Astrocyte of the cerebellum (primary cell): ENCODE measurements at places on chromosomes 6 and 20.

DNA sequence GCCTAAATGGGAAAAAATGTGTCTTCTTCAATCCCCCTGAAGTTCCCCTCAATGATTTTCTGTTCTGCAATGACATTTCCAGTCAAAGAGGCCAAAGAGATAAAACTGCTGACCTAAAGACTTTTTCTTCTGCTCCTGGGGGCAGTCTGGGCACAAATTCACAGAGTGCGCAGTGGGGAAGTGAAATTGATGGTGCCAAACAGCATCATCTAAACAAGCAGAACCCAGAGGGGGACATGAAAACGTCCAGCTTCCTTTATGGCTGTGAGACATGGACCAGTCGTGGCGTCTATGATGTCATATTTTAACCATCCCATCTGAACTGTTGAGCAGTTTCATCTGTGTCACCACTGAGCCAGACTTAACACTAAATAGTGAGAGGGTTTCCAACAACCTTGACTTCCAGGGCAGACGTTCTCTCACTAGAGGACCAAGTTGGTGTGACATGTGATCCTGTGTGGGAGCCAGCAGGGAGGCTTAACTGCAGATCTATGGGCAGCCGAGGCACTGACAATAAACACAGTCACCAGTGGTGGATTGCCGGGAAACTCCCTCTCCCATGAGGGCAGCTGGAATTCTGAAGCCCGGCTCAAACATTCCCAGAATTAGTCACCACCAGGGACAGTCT, 12.4 kb downstream of the SCML4 start:
- DNase-seq = no peak

- DNase-seq = no peak
These were observed 295.7 kb downstream of the C6orf118 start for GRCh38 chr6:165013701-165014100.

DNA sequence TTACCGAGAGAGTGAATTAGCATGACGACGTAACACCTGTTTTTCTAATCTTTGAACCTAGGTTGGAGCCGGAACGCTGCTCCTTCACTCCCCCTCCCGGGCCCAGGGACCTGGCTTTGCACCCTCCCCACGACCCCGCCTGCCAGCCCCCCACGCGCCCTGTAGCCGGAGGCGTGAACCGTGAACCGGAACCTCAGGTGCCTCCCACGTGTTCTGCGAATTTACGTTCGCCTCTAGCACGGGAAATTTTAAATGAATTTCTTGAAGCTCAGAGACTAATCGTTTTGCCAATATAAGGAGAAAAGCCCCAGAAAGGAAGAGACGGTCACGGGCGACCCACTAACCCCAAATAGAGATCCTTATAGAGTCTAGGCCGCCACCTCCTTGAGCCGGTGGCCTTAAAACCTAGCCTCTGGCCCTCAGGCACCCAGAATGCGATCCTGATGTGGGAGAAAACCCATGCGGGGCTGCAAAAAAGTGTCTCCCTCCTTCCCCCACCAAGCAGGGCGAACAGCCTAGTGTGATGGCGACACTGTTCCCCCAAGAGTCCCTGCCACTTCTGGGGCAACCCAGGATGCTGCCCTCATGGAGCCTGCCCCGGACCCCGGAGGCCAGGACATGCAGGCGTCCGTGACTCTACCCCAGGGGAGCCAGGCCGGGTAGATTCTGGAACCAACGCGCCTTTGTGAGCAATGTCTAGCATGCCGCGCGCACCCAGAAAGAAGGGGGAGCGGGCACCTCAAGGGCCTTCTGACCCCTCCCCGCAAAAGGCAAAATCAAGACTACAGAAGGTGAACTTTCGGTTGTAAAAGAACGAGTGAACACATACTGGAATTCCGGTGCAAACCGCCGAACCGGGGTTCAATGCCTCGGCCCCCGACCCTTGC, 2.7 kb upstream of the SIM1 start:
- no peak for DNase-seq

- peak; percentile 9 for DNase-seq
These were observed 641.6 kb downstream of the HACE1 start for GRCh38 chr6:104218116-104218515.

GRCh38 chr6:52573295-52573694, 3.6 kb downstream of the TRAM2 start:
- no peak for DNase-seq

DNA sequence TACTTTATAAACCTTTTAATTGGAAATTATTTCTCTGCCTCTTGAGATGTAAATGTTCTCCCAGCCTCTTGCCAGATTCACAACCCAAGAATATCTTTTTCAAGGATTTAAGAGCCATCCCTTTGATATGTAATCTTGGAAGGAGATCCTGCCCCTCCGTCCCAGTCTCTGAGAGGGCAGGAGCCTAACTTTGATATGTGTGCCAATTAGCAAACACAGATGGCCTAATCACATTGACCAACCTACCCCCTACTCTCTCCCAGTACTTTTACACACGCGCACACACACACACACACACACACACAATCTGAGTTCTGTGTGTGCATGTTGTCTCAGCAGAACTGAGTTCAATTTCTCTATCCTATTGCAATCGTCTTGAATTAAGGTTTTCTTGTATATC, 623.8 kb downstream of the PHF3 start:
- DNase-seq = no peak

GRCh38 chr6:133241901-133242636, 912 bp downstream of the EYA4 start:
- DNase-seq = no peak

DNA sequence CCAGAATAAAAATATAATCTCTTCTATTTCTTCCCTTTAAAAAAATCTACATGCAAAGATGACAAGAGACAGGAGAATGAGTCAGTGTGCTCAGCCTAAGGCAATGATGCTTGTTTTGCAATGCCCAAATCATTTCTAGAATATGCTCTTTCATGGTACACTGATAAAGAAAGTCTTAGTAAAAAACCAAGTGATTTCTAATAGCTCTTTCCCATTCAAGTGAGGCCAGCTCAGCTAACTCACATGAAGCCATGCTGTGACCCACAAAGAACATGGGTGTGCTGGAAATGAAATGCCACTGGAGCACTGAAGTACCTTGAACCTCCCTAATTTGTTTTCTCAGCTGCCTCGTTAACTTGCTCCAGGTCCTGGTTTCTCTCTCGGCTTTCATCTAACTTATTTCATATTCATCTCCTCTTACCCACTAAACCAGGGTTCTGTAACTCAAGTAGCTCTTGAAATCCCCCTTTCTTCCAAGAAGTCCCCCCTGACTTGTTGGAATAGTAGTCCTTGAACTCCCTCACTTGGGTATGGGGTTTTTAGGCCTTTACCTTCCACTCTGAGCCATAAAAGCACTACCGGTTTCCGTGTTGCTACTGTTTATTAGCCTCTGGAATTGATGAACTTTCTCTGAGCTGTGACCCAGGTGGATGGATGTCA, 92.7 kb downstream of the IRF4 start:
- DNase-seq = no peak

DNA sequence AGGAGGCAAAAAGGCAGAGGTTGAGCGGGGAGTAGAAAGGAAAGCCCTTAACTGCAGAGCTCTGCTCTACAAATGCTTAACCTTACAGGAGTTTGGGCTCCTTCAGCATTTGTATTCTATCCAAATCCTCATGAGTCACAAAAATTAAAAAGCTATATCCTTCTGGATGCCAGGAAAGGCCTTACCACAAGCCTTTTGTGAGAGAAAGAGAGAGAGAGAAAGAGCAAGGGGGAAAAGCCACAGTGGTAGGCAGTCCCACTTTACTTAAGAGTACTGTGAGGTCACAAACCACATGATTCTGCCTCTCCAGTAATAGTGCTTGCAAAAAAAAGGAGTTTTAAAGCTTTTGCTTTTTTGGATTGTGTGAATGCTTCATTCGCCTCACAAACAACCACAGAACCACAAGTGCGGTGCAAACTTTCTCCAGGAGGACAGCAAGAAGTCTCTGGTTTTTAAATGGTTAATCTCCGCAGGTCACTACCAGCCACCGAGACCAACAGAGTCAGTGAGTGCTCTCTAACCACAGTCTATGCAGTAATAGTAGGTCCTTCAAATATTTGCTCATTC, at the start of gene RUNX2:
TSS of gene RUNX2 (plus strand) at position 375 of the 567 bp plus-strand sequence. CDS start 397 bp downstream, outside the sequence.
- DNase-seq = peak; percentile 97

GRCh38 chr6:113500221-113500620, 356.9 kb upstream of the MARCKS start:
- no peak for DNase-seq

DNA sequence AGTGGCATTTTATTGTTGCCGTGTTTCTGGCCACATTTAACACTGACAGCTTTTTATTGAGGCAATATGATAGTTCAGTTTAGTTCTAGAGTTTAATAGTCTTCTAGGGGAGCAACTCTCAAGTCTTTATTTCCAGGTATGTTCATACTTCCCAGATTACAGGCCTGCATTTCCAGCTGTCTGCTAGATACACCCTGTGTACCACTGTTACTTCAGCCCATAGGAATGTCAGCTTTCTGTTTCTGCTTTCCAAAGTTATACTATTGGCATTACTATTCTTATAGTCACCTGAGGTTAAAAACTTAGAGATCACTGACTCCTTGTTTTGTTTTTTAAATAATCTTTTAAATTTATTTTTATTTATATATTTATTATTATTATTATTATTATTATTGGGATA, 7.6 kb downstream of the ZNF451 start:
- DNase-seq = no peak

GRCh38 chr6:69311888-69312287, 484.9 kb downstream of the LMBRD1 start:
- no peak for DNase-seq

GRCh38 chr20:57596998-57597939, 23.0 kb downstream of the ZBP1 start:
- DNase-seq = peak; percentile 9
